ENCODE measurements at places on chromosomes 6 and 20. TPM values are rescaled to one million over a fixed set of nuclear protein-coding genes. Genes with fewer than 3 reads are reported as not detected.

The ZC2HC1B gene
- not detected for polyA plus RNA-seq

- DNase-seq, result no peak
Observed at GRCh38 chr6:159450815-159451465, 242.1 kb downstream of the SOD2 start.

- DNase-seq, result no peak
Observed at GRCh38 chr20:19115581-19115980, 96.9 kb upstream of the SLC24A3 start.

DNA sequence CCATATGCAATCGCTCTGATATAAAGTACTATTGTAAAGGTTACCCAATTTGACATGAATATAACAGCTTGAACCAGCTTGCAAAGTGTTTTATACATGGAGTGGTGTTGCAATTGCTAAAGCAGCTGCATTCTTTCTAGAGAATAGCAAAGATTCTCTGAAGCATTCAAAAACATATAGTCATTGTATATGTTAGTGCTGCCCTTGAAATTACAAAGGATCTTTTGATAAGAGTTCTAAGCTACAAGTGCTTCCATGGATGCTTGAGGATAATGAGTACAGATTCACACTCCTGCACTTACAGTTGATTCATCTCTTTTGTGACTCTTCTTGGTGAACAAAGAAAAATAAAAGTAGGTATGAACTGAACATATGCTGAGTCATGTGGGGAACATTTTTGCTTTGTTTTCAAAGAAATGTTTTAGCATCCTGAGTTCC lies 175.7 kb downstream of the ALDH8A1 start:
- DNase-seq, result no peak

- DNase-seq, result no peak
Observed at GRCh38 chr20:48405909-48406308, 421.9 kb downstream of the PREX1 start.

DNA sequence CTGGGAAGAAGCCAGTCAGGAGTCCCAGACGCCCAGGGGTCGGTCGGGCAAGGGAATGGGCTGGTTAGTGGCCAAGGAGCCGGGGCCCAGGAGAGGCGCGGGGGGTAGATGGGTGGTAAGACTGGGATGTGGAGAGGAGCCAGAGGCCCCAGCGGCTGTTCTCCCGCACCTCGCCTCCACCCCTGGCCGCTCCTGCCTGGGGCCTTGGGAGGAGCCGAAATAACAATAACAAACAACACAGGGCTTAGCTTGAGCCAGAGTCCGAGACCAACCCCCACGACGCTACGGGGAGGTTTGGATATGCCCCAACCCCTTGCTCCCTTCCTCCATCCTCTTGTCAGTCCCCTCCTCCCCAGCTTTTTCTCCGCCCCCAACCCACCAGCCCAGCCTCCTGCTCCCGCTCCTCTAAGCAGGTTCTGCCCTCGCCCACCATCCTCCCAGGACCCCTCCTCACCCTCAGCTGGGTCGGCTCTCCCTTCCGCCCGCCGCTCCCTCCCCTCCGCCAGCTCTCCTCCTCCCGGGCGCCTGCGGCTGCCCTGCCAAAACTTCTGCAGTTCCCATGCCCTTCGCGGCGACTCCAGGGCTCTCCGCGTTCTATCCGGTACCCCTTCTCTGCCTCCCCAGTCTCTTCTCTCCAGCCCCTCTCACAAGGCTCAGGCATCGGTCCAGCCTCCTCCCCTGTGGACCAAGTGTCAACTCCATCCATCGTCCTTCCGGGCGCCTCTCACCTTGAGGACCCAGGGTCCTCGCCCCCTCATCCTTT lies 1.1 kb downstream of the RNF39 start:
- no peak for DNase-seq

The MUC21 gene
- not detected for polyA plus RNA-seq

The KIAA1755 gene
- 8.1 TPM for polyA plus RNA-seq

DNA sequence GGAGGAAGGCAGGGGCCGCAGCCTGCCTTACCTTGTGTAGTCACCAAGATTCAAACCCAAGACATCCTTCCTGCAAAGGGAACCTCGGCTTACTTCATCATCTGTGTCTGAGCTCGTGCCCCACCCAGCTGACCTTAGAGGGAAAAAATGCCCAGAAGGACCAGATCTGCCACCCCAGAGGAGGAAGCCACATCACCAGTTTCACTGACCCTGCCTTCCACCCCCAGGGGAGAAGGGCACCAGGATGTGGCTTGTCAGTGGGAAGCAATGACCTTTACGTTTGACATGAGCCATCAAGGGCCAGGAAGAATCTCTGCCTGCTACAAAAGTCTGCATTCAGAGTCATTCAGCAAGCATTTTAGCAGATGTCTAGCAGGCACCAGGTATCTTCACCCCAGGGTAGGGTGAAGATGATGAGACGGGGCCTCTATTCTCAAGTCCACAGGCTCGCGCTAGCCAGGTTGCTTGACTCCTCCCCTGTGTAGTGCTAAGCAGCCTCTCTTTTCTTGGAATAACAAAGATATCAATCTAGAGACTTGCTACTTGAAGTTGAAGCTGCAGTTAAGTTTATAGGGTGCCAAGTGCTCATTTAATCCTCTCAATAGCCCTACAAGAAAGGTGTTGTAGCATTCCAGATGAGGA lies 28.1 kb downstream of the HM13 start:
- no peak for DNase-seq

The CNBD2 gene
- 0.51 TPM for polyA plus RNA-seq

The WFDC12 gene
- polyA plus RNA-seq, result not detected

- DNase-seq, result no peak
Observed at GRCh38 chr6:68186870-68187269, 448.2 kb upstream of the ADGRB3 start.

GRCh38 chr6:6002848-6003620 lies 3.7 kb downstream of the NRN1 start:
- no peak for DNase-seq

The TMEM151B gene
- 0.25 TPM for polyA plus RNA-seq

GRCh38 chr20:11697646-11698045 lies 220.0 kb upstream of the BTBD3 start:
- DNase-seq, result no peak

DNA sequence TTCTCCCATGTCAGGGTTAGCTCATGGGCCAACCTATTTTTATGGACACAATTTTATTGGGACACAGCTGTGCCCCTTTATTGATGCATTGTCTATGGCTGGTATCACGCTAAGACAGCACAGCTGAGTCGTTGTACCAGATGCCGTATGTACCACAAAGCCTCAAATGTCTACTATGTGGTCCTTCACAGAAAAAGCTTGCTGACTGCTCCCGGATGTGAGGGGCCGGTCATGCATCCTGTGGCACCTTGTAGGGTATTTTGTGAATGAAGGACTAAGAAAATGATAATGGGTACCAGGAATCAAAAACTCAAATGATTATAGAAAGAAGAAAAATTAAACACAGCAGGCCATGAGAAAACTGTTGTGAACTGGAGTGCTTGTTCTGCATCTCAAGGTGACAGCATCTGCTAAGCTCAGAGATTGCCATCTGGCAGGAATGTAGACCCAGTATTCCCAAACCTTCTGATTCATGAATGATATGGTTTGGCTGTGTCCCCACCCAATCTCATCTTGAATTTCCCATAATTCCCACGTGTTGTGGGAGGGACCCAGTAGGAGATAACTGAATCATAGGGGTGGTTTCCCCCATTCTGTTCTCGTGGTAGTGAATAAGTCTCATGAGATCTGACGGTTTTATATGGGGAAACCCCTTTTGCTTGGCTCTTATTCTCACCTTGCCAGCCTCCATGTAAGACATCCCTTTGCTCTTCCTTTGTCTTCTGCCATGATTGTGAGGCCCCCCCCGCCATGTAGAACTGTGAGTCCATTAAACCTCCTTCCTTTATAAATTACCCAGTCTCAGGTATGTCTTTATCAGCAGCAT lies 248.5 kb downstream of the TSHZ2 start:
- DNase-seq, result no peak

DNA sequence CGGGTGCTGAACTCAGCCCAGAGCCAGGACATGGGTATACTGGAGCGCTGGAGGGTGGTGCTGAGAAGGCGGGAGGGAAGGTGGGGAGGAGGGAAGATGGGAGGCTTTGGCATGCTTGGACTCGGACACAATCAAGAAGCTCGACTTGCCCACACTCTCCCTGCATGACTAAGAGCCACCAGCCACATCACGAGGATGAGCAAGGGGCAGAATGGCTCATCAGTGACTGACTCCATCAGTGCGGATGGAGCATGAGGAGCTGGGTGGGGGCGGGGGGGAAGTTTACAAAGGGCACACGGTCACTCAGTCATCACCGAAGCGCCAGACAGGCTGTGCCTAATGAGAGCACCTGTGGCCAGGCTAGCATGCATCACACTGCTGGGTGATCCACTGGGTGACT lies 222.8 kb downstream of the KIF16B start:
- no peak for DNase-seq

The APCDD1L gene
- 5.9 TPM for polyA plus RNA-seq

The ERVFRD-1 gene
- polyA plus RNA-seq, result 0.15 TPM

The TRIM10 gene
- 0.48 TPM for polyA plus RNA-seq

The ZSCAN31 gene
- polyA plus RNA-seq, result 8.5 TPM

DNA sequence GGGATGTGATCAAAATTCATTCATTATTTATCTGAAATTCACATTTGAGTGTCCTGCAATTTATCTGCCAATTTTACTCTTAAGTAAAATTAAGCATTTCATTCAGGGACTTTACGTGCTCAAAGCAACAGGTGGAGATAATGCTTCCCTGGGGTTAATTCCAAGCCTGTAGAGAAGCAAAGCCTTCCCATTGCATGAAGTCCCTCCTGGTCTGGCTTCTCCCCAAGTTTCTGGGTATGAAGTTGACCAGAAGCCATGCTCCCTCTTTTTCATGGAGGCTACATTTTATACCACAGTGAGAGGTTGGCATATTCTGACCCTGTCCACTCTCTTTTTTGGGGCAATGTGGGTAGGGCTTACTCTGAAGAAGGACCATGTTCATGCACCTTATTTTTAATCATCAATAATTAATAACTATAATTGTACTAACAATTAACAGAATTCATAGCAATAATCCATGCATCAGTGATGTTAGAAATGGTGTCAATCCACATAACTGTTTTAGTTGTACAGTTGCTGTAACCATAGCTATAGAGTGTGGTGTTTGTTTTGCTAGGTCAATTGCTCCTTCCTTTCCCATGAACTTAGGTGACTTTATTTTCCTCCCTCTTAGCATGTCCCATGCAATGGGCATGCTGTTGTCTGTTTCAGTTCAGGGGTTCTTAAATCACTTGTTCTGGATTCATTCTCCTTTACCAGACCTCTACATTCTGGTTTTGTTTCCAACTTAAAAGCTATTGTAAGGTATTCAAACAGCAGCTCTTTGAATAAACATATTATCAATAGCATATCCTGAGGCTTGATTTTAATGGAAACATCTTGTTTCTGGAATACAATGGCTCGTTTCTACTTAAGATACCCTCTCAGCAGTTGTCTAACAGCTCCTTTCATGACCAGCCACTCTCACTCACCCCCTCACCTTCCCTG lies 1.5 kb downstream of the LAMA4 start:
- no peak for DNase-seq

DNA sequence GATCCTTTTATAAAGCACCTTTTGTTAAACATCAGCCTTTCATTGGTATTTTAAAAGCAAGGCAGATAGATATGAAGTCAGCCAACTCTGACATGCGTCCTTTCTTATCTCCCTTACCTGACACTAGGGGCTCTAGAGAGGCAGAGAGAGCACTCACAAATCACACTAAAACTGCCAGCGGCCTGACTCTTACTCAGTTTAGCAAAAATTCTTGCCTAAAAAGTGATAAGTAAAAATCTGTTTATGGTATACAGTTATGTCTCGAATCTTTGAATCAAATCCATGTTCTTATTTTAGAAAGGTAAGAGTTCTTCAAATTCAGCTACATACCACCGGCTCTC lies 10.4 kb upstream of the TDRD6 start:
- DNase-seq, result no peak
